ENCODE measurements at places on chromosomes 3 and 15. TPM values are rescaled to one million over a fixed set of nuclear protein-coding genes. Genes with fewer than 3 reads are reported as not detected.

TBCCD1 gene
- 11.5 TPM for total RNA-seq

EXD1 gene
- total RNA-seq = not detected

NGLY1 gene
- 37.9 TPM for total RNA-seq

DNA sequence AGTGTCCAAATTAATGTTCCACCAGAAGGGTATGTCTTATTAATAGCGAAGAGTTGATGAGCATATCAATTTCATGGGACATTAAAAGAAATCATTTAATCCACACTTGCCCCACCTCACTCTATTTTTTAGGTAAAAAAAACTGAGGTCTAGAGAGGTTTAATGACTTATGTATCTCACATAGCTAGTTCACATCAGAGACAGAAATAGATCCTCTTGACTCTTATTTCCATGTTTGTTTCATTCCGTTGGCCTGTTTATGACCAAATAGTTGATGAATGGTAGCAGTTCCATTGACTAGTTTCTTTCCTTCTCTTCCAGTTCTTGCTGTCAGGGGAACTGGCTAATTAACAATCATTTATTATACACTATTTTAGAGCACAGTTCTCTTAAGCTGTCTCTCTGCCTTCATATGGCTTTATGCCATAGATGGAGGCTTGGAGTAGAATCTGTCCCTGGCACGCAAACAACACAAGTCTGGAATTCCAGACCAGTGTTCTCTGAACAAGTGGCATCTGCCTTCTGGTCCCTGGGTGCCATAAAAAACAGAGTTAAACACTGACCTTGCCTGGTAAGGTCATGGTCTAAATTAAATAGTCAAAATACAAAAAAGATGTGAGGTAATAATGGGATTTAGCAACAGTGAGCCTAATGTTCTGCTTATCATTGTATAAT, 220.0 kb upstream of the CGNL1 start:
- no peaks in the 10 kb centered on the region for H3K27me3 ChIP-seq
- H3K27ac ChIP-seq = no peak overlapping the region
- H3K36me3 ChIP-seq = no peaks in the 10 kb centered on the region
- no peak for DNase-seq
- no peaks in the 10 kb centered on the region for H3K4me1 ChIP-seq
- H3K4me3 ChIP-seq = no peak overlapping the region

- H3K36me3 ChIP-seq = no peaks in the 10 kb centered on the region
- no peak overlapping the region for H3K4me3 ChIP-seq
- no peak for DNase-seq
Measured at GRCh38 chr3:143383421-143383820, 263.9 kb downstream of the CHST2 start.

GRCh38 chr3:170154569-170155143, 26.9 kb downstream of the PHC3 start:
- H3K27me3 ChIP-seq = no peaks in the 10 kb centered on the region
- H3K27ac ChIP-seq = no peak overlapping the region
- DNase-seq = no peak
- no peak overlapping the region for H3K4me3 ChIP-seq
- peaks cover 5% of the 10 kb centered on the region for H3K4me1 ChIP-seq

DNA sequence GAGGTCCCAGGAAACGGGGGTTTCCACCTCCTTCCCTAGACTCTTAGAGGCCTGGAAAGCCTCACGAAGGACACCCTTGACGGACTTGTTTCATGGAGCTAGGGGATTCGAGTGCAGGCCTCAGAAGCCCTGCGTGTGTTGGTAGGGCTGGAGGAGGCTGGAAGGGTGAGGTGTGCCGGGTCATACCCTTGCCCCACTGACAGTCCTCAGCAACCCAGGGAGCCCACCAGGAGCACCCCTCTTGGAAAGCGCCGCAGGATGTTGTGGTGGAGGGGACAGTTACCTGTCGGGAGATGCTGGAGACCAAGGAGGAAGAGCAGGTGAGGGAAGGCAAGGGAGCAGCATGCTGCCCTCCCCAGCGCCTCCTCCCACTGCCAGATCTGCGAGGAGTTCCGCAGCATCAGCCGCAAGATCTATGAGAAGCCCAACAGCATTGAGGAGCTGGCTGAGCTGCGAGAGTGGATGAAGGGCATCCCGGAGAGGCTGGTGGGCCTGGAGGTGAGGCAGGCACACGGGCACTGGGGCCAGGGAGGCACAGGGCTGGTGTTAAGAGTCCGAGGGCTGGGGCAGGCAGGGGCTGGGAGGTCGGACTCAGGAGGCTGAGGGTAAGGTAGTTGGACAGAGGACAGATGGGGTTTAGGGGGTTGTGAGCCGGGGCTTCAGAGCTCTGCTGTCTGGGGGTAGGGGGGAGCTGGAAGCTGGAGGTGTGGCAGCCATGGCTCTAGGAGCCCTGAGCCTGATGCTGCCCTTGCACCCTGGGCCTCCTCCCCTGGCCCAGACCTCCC, 33.7 kb downstream of the DNAH1 start:
- no peaks in the 10 kb centered on the region for H3K27me3 ChIP-seq
